ENCODE measurements at places on chromosomes 11 and 22. TPM values are rescaled to one million over a fixed set of nuclear protein-coding genes. Genes with fewer than 3 reads are reported as not detected.
A peak's percentile ranks its signal among the peaks of the same experiment; 100 is the strongest.

DNA sequence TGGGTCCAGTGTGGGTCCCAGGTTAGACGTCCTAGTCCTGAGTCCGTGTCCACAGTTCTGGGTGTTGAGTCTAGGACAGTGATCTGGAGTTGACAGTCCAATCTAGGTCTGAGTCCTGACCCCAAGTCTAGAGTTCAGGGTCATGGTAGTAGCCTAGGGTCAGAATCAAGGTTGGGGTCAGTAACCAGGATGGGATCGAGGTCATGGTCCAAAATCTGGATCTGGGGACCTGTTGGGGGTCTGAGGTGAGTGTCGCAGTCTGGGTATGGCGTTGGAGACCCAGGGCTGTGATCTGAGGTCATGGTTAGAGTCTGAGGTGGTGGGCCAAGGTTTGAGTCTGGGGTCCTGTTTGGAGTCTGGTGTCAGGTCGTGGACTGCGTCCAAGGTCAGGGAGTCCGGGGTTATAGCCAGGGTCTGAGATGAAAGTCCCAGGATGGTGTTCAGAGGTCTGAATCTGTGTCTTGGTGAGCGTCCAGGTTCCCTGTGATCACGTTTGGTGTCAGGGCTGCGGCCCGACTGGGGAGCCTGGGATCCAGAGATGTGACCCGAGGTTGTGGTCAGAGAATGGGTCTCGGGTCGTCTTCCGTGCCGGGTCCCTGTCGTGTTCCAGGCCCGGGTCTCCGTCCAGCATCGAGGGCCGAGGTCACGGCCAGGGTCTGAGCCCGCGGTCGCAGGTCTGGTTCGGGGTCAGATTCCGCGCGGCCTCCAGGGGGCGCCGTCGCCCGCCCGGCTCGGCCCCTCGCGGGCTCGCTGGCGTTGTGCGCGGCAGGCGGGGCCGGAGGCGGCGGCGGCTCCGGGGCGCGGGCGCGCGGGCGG lies 432 bp upstream of the GRK2 start:
- no peak for DNase-seq

- DNase-seq, result no peak
Measured at GRCh38 chr22:20542736-20543135, 35.3 kb downstream of the MED15 start.

- DNase-seq, result no peak
Measured at GRCh38 chr11:130995266-130995665, 79.0 kb upstream of the SNX19 start.

The BIK gene
- polyA plus RNA-seq, result 1.0 TPM

DNA sequence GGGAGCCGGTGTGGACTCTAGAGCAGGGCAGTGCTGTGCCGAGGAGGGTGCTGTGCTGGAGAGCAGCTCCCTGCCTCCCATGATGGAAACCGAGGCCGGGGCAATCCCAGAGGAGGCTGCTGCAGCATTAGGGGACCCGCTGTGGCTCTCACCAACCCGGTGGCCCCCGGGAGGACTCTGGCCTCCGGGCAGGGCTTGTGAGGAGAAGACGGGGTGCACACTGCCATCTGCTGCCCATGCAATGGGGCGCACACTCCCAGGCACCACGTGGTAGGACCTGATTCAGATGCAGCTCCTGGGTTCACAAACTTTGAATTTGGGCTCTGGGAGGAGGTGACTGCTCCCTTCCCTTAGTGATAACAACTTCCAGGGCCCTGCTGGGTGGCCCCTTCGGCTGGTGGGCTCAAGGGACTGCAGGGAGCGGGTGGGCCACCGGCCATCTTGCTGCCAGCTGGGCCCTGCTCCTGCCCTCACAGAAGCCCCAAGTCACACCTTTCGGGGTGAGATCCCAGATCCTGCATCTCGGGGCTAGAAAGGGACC lies 93.8 kb upstream of the FGF3 start:
- DNase-seq, result no peak

The C22orf31 gene
- polyA plus RNA-seq, result 1.5 TPM

- no peak for DNase-seq
Measured at GRCh38 chr11:31799435-31800397, 11.4 kb downstream of the PAX6 start.

DNA sequence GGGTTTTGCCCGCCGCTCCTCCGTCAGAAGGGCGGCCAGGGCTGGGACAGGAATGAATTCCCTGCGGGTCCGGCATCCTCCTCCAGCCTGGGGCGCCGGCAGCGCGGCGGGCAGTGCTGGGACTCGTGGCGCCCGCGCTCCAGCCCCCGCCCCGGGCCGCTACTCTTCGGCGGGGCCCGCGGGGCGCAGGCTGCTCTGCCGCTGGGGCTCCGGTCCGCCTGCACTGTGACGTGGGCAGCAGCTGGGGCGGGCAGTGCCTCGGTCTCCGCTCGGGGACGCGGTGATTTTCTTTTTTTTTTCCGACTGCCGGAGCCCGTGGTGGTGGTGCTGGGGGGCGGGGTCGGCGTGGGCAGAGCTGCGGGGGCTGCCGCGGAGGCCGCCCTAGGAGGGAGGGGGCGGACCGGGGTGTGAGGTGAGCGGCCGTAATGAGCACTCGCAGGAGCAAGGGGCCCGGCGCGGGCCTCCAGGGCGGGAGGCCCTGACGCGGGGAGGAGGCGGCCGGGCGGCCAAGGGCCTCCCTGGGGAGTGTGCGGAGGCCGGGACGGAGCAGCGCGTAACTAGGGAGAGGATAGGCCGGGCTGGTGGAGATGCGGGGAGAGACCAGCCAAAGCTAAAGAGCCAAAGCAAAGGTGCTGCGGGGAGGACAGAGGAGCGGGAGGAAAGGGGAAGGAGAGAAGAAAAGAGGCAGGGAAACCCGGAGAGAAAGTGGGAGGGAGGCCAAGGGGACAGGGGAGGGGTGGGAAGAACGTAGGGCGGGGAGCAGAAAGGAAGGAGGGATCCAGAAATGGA lies 73.3 kb upstream of the ZBED5 start:
- DNase-seq, result peak; percentile 68

DNA sequence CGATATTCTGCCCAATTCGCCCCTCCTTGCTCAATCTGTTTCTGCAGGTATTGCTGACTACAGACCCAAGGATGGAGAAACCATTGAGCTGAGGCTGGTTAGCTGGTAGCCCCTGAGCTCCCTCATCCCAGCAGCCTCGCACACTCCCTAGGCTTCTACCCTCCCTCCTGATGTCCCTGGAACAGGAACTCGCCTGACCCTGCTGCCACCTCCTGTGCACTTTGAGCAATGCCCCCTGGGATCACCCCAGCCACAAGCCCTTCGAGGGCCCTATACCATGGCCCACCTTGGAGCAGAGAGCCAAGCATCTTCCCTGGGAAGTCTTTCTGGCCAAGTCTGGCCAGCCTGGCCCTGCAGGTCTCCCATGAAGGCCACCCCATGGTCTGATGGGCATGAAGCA lies 9.2 kb upstream of the SLC35E4 start:
- no peak for DNase-seq

The FGF19 gene
- polyA plus RNA-seq, result 2.3 TPM

The MMP1 gene
- 0.35 TPM for polyA plus RNA-seq

DNA sequence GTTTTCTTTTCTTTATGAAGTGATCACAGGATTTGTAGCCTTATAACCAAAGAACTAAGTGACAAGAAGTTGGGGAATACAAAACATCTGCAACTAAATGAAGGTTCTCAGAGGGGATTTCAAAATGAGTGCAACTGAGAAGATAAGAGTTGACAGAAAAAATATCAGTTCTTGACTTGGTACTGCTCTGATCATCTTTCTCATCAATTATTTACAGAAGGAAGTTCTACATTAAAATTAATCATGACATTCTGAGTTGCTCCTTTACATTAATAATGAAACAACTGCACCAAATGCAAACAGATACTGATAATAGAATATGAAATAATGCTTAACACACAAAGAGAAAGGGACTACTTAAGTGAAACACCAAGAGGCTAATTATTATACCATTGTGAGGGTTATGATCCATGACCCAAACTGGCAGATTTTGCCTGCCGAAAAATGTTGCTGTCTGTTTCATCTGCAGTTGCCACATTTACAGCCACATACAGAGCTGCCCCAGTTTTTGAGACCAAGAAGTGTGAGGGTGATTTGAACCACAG lies 561.9 kb upstream of the ANO5 start:
- DNase-seq, result no peak

The MYEOV gene
- polyA plus RNA-seq, result 6.1 TPM

DNA sequence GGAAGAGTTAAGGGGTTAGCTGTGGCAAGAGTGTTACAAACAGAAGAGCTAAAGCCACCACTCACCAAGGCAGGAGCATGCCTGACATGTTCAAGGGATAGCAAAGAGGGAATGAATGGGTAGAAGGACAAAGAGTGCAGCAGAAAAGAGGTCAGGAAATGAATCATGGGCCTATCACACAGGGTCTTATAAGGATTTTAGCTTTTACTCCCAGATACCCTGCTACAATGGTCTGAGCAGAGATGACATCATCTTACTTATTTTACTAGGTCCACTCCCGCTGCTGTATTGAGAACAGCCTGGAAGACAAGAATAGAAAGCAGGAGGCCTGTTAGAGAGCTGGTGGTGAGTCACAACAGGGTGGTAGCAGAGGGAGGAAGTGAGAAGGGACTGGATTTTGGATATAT lies 9.8 kb downstream of the TRAF6 start:
- no peak for DNase-seq

DNA sequence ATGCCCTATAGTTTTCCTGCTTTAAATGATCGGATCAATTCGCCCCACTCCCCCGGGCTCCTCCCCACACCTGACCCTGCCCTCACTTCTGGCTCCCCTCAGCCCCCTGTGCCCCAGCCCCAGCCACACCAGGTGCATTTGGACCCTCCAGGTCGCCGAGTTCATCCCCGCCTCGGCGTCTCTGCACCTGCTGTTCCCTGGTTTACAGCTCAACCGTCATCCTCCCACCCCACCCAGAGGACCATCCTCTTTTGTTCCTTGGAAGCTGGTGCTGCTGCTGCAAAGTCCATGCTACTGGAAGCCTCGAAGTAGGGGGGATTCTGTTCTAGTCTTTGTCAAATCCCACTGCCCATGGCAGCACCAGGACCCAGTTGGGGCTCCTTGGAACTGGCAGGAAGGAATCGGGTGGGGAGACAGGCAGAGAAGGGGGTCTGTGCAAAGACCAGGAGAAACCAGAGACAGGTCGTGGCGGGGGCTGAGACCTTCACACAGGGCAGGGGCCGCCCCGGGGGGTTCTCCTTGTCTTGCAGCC lies 4.5 kb upstream of the MUC5B start:
- no peak for DNase-seq

DNA sequence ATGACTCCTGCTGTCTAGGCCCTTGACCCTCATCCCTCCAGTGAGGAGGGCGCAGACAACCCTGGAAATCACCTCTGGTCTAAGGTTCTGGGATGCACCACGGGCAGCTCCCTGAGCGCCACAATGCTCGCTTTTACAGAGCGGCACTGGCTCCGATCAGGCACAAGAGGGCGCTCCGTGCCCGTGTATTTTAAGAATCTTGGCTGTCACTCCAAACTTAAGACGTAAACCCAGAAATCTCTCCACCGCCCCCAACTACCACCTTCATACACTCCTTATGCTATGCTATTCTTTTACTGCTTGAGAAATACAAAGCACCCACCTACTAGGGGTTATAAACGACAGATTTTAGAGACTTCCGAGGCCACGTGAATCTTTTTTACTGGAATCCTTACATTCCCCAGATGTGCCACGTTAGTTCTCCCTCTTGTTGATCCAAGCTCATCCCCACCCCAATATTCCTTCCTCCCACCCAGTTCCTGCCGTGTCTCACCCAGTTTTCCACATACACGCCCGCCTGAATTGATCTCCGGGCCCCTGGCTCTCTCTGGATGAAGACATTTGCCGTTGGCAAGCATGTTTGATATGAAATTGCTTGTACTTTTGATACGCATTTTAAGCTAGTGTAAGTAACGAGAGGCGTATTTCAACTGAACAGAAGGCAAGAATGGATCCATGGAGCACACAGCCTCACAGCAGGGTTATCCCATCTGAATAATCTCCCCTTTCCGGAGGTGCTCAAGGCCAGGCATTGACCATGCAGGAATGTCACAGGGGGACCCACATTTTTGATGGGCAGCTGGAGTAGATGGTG lies 453.5 kb downstream of the OPCML start:
- DNase-seq, result no peak

- DNase-seq, result no peak
Measured at GRCh38 chr11:68843052-68843561, 1.4 kb upstream of the CPT1A start.

DNA sequence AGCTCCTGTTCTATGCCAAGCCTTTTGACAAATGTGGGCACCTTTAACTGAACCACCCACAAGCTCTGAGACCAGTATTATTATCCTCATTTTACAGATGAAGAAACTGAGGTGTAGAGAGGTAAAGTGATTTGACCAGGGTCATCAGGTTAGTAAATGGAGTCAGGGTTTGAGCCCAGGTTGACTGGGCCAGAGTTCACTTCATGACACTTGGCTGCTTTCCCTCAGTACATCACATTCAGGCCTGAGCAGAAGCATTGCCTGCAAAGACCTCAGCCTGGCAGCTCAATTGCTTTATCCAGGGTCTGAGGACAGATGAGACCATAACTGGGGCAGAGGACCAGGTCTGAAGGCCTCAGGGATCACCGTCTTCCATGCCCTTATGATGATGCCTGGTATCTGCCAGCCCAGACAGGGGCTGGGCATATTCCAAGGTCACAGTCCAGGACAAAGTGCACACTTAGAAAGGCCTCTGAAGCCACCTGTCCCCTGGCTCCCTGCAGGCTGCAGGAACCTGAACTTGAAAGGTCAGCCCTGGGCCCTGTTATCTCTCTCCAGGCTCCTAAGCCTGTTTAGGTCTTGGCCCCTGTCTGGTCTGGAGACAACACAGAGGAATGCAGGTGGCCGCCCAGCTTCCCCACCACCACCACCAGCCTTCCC lies 32.0 kb downstream of the POU2AF3 start:
- DNase-seq, result no peak

DNA sequence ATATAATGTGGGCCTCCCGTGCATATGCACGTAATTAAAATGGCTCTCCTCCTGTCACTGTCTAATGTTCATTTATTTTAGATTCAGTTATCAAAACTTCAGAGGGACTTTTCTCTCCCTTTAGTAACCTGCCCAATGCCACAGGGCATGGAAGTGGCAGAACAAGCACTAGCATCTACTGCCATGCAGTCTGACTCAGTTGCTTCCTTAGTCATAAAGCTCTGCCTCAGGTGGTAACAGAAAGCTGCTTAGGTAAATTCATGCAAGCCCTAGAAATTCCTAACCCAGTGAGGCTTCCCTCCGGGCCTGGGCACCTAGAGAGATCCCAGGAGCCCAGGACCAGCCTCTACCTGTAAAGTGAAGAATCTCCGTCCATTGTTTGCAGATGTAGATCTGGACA lies 8.9 kb downstream of the PRPF19 start:
- DNase-seq, result no peak

The FUT4 gene
- polyA plus RNA-seq, result 5.8 TPM

The TRIM48 gene
- polyA plus RNA-seq, result not detected

The OTOG gene
- 0.30 TPM for polyA plus RNA-seq

The PPP6R3 gene
- 83.7 TPM for polyA plus RNA-seq

The MUC5B gene
- 0.04 TPM for polyA plus RNA-seq

The SPON1 gene
- polyA plus RNA-seq, result 90.5 TPM

The C22orf42 gene
- not detected for polyA plus RNA-seq

GRCh38 chr22:27786291-27786932 lies 15.1 kb downstream of the MN1 start:
- no peak for DNase-seq

The P4HA3 gene
- polyA plus RNA-seq, result 1.7 TPM

The PDE2A gene
- 12.7 TPM for polyA plus RNA-seq

GRCh38 chr22:45058622-45058912 lies 48.8 kb upstream of the PHF21B start:
- DNase-seq, result no peak

Data from left renal cortex interstitium (tissue), 4 donors.